T-helper 17 cell (primary cell): ENCODE measurements at places on chromosomes 7 and 10.

- H3K4me3 ChIP-seq, result no peak overlapping the region
- peaks cover 11% of the 10 kb centered on the region for H3K27me3 ChIP-seq
- H3K27ac ChIP-seq, result no peak overlapping the region
These were observed 332.5 kb downstream of the PTPRN2 start for GRCh38 chr7:158255156-158255555.

DNA sequence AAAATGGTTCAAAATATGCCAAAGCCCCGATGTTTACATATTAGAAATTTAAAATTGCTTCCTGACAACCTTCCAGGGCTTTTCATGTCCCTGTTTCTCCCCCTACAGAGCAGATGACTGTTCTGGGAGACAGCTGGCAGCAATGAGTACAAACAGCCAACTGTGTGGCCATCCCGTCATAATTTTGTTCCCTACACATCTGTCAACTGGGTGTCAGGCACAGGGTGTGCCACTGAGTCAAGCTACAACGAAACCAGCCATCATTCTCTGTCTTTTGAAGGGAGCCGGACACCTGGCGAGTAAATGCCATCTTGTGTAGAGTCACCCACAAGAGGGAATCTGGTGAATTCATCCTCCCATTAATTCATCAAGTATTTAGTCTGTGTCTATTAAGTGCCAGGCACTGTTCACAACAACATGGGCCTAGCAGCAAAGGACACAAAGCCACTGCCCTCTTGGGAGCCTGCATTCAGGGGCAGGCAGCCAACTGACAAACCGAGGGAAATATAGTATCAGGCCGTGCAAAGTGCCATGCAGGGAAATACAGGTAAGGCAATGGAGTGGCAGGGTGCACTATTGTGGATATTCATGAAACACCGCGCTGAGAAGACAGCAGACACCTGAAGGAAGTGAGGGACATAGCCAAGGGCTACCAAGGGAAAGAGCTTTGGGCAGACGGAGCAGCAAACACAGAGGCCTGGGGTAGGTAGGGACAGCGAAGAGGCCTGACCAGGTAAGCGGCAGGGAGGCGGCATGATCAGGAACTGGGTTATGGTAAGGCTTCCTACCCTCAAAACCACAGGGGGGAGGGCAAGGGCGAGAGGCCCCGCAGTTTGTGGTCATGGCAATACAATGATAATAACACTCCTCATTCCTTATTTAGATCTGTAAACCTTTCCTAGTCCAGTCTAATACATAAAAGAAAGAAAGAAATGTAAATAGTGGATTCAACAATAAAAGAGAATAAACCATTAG is 213.6 kb downstream of the FAM107B start:
- peaks cover 11% of the 10 kb centered on the region for H3K36me3 ChIP-seq
- H3K27me3 ChIP-seq, result no peaks in the 10 kb centered on the region
- peak overlapping the region; percentile 99 for H3K27ac ChIP-seq
- DNase-seq, result no peak
- H3K4me3 ChIP-seq, result peak overlapping the region; percentile 93

GRCh38 chr10:99339077-99339476 is 9.9 kb downstream of the CNNM1 start:
- no peak overlapping the region for H3K27ac ChIP-seq
- H3K4me1 ChIP-seq, result peaks cover 2% of the 10 kb centered on the region
- no peak for DNase-seq
- H3K27me3 ChIP-seq, result peaks cover 40% of the 10 kb centered on the region
- no peaks in the 10 kb centered on the region for H3K36me3 ChIP-seq
- H3K4me3 ChIP-seq, result no peak overlapping the region

GRCh38 chr10:11145495-11145855 is 127.8 kb downstream of the CELF2 start:
- H3K4me3 ChIP-seq, result peak overlapping the region; percentile 81
- no peaks in the 10 kb centered on the region for H3K27me3 ChIP-seq
- peaks cover 2% of the 10 kb centered on the region for H3K36me3 ChIP-seq
- peak overlapping the region; percentile 99 for H3K27ac ChIP-seq

DNA sequence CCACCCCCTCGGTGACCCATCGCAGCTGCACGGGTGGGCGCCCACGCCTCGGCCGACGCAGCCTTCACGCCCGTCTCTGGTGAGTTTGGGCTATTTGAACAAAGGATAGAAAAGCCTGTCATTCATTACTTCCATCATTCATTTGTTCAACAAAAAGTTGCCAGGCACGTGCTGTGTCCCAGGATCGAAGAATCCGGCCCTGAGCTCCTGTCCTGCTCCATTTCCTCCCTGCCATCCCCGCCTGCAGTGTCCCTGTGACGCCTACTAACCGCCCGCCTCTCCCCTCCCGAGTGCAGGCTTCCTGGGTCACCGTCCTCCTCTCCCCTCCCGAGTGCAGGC is 340.1 kb downstream of the WDR37 start:
- DNase-seq, result no peak
- no peak overlapping the region for H3K27ac ChIP-seq
- H3K27me3 ChIP-seq, result peaks cover 21% of the 10 kb centered on the region
- no peaks in the 10 kb centered on the region for H3K36me3 ChIP-seq
- peaks cover 2% of the 10 kb centered on the region for H3K4me1 ChIP-seq

DNA sequence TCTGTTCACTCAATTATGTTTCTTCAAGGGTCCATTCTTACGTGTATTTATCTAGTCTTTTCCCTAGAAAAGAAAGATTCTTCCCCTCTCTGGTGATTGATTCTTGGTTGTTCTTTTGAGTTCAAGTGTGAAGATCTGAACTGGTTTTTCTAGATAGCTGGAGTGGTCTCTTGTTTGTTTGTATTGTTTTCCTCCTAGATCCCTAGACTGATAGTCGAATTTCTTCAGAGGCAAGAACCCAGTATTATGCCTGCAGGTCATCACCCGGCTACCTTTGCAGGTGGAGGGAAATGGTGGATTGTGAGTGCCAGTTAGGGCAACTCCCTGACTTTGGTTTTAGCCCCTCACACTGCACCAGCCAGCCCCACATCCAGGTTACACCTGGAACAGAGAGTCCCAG is 2.2 kb upstream of the RSU1 start:
- DNase-seq, result no peak
- H3K27me3 ChIP-seq, result no peaks in the 10 kb centered on the region
- peaks cover 25% of the 10 kb centered on the region for H3K4me1 ChIP-seq
- peak overlapping the region; percentile 19 for H3K27ac ChIP-seq
- H3K36me3 ChIP-seq, result peaks cover 6% of the 10 kb centered on the region
- peak overlapping the region; percentile 47 for H3K4me3 ChIP-seq

- peaks cover 5% of the 10 kb centered on the region for H3K36me3 ChIP-seq
- no peak overlapping the region for H3K4me3 ChIP-seq
- H3K4me1 ChIP-seq, result no peaks in the 10 kb centered on the region
- no peak for DNase-seq
- peaks cover 29% of the 10 kb centered on the region for H3K27me3 ChIP-seq
These were observed 90.5 kb downstream of the WIPF3 start for GRCh38 chr7:29896685-29897411.

DNA sequence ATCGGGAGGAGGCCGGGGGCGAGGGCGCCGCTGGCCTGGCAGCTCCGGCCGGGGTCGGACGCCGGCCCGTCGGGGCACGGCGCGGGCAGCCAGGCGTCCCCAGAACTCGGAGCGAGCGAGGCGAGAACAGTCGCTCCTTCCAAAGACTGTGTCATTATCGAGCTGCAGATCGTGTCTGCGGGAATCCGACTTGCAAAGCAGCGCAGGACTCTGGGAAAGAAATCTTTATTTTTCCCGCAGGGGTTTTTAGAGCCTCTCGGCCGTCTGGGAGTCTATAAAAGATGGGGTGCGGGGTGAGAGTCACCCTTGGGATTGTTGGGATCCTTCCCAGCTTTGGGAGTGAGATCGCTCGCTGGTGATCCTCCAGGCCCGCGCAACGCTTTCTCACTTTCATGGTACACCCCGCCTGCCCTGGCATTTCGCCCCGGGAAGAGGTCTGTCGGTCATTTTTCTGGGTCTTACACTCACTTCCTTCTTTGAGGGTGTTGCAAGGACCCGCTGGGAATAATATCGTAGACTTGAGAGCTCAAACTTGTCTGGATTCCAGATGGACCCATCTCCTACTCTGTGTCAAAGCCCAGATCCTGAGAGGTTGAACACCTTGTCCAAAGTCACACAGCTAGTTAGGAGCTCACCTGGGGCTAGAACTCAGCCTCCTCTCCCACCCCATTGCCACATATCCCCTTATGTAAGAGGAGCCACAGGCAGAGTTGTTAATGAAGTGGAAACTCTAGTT is 1.0 kb downstream of the UBTD1 start:
- no peak for DNase-seq
- H3K36me3 ChIP-seq, result peaks cover 3% of the 10 kb centered on the region
- peaks cover 37% of the 10 kb centered on the region for H3K4me1 ChIP-seq
- peaks cover 36% of the 10 kb centered on the region for H3K27me3 ChIP-seq

GRCh38 chr7:30543813-30544525 is 39.3 kb upstream of the GGCT start:
- peaks cover 10% of the 10 kb centered on the region for H3K4me1 ChIP-seq
- no peaks in the 10 kb centered on the region for H3K27me3 ChIP-seq
- peaks cover 4% of the 10 kb centered on the region for H3K36me3 ChIP-seq
- no peak for DNase-seq
- no peak overlapping the region for H3K4me3 ChIP-seq
- H3K27ac ChIP-seq, result no peak overlapping the region

DNA sequence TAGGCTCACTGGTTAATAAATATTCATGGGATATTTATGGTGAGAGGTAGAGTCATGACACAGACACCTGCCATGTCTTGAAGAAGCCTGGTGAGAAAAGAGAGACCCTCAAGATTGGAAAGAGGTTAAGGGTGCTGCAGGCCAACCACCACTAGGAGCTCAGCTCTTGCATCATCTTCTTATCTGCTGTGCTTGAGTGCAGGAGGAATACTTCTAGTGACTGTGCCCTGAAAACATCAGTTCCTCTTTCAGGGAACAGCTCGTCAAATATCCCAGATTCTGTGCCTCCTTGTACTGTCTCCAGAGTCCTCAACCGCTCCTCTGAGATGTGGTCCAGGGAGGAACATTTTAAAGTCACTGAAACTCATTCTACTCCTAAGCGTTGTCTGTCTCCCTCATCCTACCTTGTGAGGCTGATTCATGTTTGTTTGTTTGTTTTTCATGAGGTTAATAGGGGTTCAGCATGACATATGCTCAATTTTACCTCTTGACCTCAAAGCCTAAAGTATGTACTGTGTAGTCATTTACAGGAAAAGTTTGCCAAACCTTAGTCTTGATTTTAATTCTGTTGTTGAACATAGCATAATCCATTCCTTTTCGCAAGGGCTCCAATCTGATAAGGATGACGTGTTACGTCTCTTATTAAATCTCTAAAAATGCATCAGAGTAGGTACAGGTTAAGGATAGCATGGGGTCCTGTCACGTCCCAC is 293.1 kb downstream of the C7orf25 start:
- no peaks in the 10 kb centered on the region for H3K36me3 ChIP-seq
- no peak overlapping the region for H3K4me3 ChIP-seq
- no peaks in the 10 kb centered on the region for H3K27me3 ChIP-seq

- H3K27ac ChIP-seq, result no peak overlapping the region
These were observed 569.1 kb downstream of the INHBA start for GRCh38 chr7:41133690-41134299.

DNA sequence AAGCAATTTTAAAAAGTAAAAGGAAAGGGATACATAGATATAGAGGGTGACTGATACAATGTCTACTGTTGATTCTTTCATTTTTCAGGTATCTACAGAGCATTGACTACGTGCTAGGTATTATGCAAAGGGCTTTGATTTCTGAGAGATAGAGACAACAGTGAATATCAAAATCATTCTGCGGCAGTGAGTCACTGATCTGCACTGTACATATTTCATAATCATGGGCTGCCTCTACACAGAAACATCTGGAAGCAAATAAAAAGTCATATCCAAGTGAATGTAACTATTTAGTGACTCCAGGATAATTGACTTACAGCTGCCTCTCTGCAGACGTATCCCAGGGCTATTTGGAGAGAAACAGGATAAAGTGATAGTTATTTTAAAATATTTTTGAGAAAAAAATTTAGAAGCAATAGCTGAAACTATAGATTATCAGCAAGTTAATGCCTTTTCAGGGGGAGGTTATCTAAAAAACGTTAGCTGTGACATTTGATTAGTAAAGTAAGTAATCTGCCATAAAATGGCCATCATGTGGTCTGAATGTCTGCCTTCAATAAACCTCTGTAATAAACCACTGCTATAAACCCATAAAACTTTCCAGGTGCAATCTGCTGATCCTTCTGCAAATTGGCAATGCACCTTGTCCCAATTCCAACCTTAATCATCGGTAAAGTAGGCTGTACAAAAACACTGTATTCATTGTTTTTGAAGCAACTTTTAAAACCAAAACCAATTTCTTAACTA is 43.7 kb downstream of the CPXM2 start:
- H3K27me3 ChIP-seq, result peaks cover 15% of the 10 kb centered on the region
- H3K4me1 ChIP-seq, result no peaks in the 10 kb centered on the region
- DNase-seq, result no peak
- no peak overlapping the region for H3K27ac ChIP-seq
- H3K4me3 ChIP-seq, result no peak overlapping the region

- H3K4me3 ChIP-seq, result no peak overlapping the region
- H3K27me3 ChIP-seq, result no peaks in the 10 kb centered on the region
- no peak overlapping the region for H3K27ac ChIP-seq
- H3K4me1 ChIP-seq, result no peaks in the 10 kb centered on the region
- H3K36me3 ChIP-seq, result no peaks in the 10 kb centered on the region
- DNase-seq, result no peak
These were observed 551.2 kb downstream of the GALNT17 start for GRCh38 chr7:71682841-71683781.

- DNase-seq, result no peak
- H3K27ac ChIP-seq, result peak overlapping the region; percentile 80
- H3K27me3 ChIP-seq, result no peaks in the 10 kb centered on the region
These were observed 73.4 kb upstream of the ZNF722 start for GRCh38 chr7:63925262-63925625.

DNA sequence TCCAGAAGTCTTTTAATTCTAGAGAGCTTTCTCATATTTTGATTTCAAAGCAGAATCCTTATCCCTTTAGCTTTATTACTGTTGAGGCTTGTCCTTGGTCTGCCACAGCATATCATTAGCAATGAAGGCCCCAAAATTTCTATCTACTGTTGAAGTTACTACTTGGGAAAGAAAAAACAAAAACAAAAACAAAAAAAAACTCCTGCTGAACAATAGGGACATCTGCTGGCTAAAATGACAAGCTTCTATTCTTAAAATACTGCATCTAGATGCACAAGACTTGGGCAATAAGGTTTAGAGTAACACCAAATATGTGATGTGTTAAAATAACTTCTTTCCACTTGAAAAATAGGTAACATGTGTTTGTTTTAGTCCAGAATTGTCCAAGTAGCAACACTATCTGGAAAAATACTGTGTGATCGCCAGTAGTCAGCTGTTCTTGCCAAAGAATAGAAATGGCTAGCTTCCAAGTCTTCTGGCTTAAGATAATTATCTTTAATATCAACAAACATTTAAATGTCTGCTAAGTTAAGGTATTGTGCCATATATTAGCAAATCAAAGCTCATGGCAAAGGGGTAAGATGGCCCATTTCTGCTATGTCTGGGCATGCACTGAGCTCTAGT is 3.8 kb upstream of the DMTF1 start:
- peaks cover 21% of the 10 kb centered on the region for H3K4me1 ChIP-seq
- H3K27me3 ChIP-seq, result no peaks in the 10 kb centered on the region
- H3K27ac ChIP-seq, result no peak overlapping the region
- no peak for DNase-seq
